Stimulated activated CD8-positive, alpha-beta memory T cell treated with anti-CD3 and anti-CD28 coated beads, Interleukin-12 subunit alpha, Interleukin-12 subunit beta, amount 100 ng/mL, for 4 hours (primary cell): ENCODE measurements at places on chromosomes 6 and 20.

GRCh38 chr6:35496036-35496840 lies 641 bp downstream of the TEAD3 start:
- DNase-seq = no peak

DNA sequence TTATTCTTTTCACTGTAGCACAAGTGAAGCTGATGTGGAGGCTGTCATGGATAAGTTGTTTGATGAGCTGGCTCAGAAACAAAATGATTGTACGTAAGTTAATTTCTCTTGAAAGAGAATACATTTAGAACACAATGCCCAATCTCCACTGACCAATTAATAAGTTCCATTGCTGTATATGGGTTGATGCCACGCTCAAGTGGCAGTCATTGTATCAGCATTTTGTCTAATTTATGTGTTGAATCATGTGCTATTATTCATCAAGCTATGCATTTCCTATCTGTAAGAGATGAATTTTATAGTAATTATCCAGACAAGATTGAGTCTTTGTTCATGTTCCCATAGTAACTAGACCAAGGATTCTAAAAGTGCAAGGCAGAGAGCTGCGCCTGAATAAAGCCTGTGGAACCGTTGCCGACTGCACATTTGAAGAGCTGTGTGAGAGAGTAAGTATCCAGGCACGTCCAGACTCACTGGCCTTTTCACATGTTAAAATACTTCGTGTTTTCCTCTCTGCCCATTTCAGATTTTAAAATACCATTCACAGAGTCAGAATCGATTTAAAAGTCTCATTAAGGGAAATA lies 83.8 kb upstream of the FOXO3 start:
- DNase-seq = no peak

GRCh38 chr20:31237763-31238162 lies 19.7 kb upstream of the DEFB115 start:
- DNase-seq = no peak

- DNase-seq = no peak
These were observed 77.3 kb downstream of the QKI start for GRCh38 chr6:163491737-163492300.

GRCh38 chr6:73547036-73547435 lies 26.2 kb upstream of the EEF1A1 start:
- no peak for DNase-seq

DNA sequence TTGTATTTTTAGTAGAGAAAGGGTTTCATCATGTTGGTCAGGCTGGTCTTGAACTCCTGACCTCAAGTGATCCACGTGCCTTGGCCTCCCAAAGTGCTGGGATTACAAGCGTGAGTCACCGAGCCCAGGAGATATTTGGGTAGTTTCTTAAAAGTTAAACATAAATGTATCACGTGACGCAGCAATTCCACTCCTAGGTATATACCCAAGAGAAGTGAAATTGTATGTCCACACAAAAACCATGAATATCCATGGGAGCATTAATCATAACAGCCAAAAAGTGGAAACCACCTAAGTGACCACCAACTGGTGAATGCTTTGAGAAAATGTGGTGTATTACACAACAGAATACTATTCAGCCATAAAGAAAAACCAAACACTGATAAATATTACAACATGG lies 164.8 kb downstream of the MRPL14 start:
- DNase-seq = no peak

DNA sequence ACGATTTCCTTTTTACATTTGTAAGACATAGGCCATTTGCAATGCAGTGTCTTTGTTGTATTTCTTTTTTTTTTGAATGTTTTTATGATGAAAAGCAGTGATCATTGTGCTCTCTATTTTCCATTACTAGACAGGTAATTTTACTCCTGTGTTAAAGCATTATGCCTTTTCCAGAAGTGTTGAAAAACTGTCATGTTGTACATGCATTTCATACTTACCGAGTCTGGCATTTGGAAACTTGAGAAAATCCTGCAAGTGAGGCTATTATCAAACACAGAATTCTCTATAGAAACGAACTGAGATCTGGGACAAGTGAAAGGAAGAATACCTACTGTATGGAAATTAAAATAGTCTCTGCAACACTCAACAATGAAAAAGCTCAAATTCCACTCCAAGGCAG lies 78.6 kb upstream of the CNR1 start:
- no peak for DNase-seq

GRCh38 chr6:73585566-73586415 lies 65.0 kb upstream of the EEF1A1 start:
- DNase-seq = no peak

- no peak for DNase-seq
These were observed 19.5 kb downstream of the FHL5 start for GRCh38 chr6:96582436-96582835.

GRCh38 chr6:2891768-2892170 lies 11.3 kb downstream of the SERPINB9 start:
- DNase-seq = no peak

GRCh38 chr6:112683106-112683505 lies 336.0 kb downstream of the RFPL4B start:
- DNase-seq = no peak
